HCEC 1CT (cell line): ENCODE measurements at places on chromosomes 3 and 15.

GRCh38 chr3:94978084-94978483 lies 915.2 kb downstream of the NSUN3 start:
- DNase-seq, result no peak

GRCh38 chr3:373193-373779 lies 176.7 kb downstream of the CHL1 start:
- DNase-seq, result no peak

GRCh38 chr3:151366993-151367392 lies 17.6 kb downstream of the P2RY12 start:
- DNase-seq, result no peak

- DNase-seq, result no peak
Measured at GRCh38 chr15:35150361-35150760, 65.3 kb upstream of the NANOGP8 start.

DNA sequence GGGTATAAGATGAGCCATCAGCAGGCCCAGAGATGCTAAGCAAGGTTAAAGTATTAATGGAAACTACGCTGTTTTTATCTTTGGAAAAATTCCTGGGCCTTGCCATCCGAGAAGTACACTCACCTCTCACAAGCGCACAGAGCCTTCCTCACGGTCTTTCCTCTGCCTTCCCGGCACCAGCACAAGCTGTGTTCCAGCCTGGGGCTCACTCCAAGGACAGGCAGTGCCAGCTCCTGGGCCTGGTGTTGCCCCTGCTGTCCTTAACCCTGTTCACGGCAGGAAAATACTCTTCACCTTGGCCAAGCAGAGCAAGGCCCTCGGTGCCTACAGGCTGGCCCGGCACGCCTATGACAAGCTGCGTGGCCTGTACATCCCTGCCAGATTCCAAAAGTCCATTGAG lies 14.3 kb upstream of the RHO start:
- no peak for DNase-seq

- peak; percentile 64 for DNase-seq
Measured at GRCh38 chr3:32391643-32392535, at the start of gene CMTM7. CMTM7 (plus strand) TSS chr3:32391853; CDS start chr3:32391907, 54 bp downstream.

- DNase-seq, result no peak
Measured at GRCh38 chr3:61532739-61533500, 28.5 kb upstream of the PTPRG start.

- peak; percentile 91 for DNase-seq
Measured at GRCh38 chr3:100210772-100211135, 50.0 kb upstream of the TBC1D23 start.

DNA sequence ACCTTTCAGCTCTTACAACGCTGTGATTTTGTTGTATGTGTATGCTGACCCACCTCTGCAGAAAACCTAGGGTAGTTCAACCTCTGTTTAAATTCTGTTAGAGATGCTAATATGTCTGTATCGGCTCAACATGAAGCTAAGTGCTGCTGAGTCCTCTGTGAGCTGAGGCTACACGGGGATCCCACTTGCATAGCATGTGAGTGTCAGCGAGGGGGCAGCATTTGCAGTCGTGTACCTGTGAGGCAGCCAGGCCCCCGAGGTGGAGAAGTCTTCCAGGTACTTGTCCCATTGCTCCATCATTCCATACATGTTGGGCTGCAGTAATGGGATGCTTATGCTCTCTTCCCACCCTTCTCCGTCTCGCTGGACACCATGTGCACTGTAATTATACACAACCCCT lies 3.7 kb downstream of the MKRN2OS start:
- DNase-seq, result no peak

GRCh38 chr3:187319699-187320302 lies 28.3 kb upstream of the MASP1 start:
- peak; percentile 60 for DNase-seq

DNA sequence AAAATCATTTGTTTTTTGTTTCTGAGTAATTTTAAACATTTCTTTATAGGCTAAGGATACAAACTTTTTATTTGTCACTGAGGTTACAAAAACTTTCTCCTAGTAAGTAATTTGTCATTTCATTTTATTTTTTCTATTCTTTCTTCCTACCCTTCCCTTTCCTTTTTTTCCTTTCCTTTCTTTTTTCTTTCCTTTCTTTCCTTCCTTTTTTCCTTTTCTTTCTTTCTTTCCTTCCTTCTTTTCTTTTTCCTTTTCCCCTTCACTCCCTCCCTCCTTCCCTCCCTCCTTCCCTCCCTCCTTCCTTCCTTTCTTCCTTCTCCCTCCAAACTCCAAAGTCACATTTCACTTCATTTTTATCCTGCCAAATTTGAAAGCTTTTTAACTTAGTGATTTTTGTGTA lies 115.1 kb upstream of the FAN1 start:
- no peak for DNase-seq
